Right lung (tissue), 10 donors: ENCODE measurements at places on chromosomes 2 and 18. TPM values are rescaled to one million over a fixed set of nuclear protein-coding genes. Genes with fewer than 3 reads are reported as not detected.

The ABCG5 gene
- polyA plus RNA-seq, result 0.33 TPM

The WDR43 gene
- 46.2 TPM for polyA plus RNA-seq

The CFAP65 gene
- polyA plus RNA-seq, result 0.60 TPM

The FAM210A gene
- 17.6 TPM for polyA plus RNA-seq

The ST6GAL2 gene
- polyA plus RNA-seq, result 3.2 TPM

The ITGB6 gene
- 7.6 TPM for polyA plus RNA-seq

The SERPINB5 gene
- polyA plus RNA-seq, result not detected

The FAM110C gene
- polyA plus RNA-seq, result 4.1 TPM

The GREB1 gene
- 13.2 TPM for polyA plus RNA-seq

The GCKR gene
- polyA plus RNA-seq, result 1.2 TPM

The POTEJ gene
- not detected for polyA plus RNA-seq

- DNase-seq, result no peak
These were observed 94.7 kb upstream of the L3MBTL4 start for GRCh38 chr18:6509417-6509816.

DNA sequence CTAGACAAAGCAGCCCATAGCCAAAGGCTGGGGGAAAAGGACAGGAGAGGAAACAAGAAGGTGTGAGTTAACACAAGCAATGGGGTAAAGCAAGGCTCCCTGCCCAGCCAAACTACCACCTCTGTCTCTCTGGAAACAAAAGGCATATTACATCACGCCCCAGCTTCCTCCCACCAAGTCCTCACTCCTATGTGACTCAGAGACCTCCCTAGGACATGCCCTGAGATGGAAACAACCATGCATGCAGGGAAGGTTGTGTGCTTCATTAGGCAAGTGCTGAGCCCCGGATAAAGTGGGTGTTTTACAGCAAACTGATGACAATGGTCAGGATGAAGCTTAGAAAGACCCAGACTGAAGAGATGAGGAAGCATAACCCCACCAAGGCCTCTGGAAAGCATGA, 9.0 kb upstream of the ATRAID start:
- no peak for DNase-seq

DNA sequence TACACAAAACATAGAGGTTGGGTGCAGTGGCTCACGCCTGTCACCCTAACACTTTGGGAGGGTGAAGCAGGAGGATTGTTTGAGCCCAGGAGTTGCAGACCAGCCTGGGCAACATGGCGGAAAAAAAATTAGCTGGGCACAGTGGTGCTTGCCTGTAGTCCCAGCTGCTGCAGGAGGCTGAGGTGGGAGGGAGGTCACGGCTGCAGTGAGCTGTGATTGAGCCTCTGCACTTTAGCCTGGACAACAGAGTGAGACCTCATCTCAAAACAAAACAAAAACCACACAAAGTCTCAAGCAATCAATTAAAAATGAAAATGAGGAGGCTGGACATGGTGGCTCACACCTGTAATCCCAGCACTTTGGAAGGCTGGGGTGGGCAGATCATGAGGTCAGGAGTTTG, 4.9 kb downstream of the NOP58 start:
- no peak for DNase-seq

DNA sequence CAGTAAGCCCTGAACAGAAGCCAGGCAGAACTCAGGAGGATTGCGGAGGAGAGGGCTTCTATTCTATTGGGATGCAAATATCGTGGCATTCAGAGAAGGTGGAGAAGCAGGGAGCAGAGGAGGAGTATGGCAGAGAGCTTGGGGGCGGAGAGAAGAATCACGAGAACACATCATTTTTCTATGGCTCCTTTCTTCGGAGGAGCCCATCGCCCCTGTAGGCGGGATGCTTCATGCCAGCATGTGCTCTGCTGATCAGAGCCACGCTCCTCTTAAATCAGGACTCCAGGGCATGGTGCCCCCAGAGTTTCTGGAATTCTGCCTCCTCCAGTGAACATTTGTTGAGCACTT, 71.1 kb downstream of the CIB4 start:
- no peak for DNase-seq

DNA sequence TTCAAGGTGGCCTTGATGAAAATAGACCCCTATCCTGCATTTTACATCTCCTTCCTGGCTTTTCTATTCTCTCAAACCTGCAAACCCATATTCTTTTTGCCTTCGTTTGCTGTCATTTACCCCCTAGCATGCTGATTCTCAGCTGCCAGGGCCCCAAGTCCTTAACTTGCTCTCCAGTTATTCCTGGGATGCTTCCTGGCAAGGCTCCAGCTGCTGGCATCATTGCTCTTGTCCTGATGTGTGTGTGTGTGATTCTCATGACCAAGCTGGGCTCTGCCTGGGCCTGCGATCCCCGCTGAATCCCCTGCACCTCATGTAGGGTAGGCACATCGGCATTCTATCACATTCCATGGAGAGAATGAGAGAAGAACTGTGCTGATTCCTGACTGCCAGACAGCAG, 11.9 kb downstream of the NPAS2 start:
- DNase-seq, result no peak

DNA sequence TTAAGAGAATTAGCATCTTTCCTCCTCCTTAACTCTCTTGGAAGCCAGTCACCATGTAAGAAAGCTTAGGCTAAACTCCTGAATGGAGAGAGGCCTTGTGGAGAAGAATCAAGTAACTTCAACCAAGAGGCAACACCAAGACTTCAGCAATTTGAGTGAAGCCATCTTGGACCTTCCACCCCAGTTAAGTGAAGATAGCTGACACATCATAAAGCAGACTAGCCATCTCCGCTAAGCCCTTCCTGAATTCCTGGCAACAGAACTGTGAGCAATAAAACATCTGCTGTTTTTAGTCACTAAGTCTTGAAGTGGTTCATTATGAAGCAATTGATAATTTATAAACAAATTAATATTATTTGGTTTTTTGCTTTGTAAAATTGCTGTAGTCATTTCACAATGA, 1.5 kb upstream of the ZNF397 start:
- DNase-seq, result no peak

DNA sequence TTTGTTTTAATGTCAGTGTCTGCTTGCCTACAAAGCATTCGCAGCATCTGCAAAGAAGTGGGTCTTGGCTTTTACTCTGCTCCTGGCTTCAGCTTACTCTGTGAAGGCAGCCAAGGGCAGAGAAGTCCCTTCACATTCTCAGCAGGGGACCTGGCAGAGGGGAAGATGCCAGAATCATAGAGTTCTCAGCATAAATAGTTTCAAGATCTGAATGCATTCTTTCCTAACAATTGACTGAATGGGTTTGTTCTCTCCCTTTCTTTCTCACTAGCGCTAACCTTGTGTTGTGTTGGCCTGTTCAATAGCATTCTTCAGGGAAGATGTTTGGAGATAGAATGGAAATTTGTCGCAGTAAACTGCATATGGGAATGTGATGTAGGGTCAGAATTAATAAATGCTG, 106.9 kb downstream of the FARSB start:
- peak; percentile 38 for DNase-seq

- DNase-seq, result no peak
These were observed 79.2 kb upstream of the HPCAL1 start for GRCh38 chr2:10223471-10223870.

GRCh38 chr18:55322178-55322735, 265.7 kb downstream of the TCF4 start:
- peak; percentile 94 for DNase-seq

GRCh38 chr2:26076001-26076587, 42.2 kb downstream of the RAB10 start:
- DNase-seq, result no peak

DNA sequence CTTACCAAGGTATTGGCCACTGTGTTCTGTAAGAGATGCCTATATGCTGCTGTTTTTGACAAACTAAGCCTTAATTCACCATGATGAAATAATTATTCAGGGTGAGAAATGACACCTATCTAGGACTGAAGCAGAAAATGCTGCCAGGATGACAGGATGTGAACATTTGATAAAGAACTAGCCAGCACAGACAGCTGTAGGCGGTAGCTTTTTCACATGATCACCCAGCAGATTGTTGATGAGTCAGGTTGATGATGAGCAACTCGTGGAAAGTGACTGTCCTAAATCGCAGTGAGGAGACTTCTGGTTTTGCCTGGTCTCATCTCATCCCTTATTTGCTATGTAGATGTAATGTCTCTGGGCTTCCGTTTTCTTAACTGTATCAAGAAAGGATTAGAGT, 144.1 kb downstream of the PRPF40A start:
- no peak for DNase-seq

DNA sequence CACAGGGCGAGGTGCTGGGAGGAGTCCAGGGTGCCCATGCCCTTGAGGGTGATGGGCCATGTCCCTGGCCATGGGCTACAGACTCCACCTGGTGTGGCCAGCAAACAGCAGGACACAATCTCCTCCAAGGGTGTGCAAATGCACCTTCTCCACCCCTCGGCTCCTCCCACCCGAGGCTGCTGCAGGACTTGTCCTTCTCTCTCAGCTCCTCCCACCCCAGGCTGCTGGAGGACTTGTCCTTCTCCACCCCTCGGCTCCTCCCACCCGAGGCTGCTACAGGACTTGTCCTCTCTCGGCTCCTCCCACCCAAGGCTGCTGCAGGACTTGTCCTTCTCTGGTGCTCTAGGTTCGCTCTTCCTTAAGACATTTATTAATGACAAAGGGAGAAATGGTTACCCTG, 57.3 kb upstream of the SNTG2 start:
- DNase-seq, result no peak

DNA sequence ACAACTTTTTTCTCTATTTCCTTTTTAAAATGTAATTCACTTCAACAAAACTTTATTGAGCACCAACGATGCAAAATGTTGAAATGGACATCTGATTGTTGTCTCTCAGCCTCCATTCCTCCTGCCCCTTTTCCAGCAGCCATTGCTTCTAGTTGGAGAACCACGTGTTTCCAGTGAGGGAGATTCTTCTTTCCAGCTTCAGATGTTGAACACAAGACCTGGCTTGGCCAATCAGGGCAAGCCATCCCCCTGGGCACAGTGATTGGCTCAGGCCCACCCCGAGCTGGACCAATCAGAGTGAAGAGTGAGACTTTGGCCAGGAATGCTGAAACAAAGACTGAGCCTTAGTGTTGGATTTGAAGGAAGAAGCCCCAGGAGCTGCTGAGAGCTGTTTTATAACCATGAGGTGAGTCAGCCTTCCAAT, 59.0 kb downstream of the E2F6 start:
- DNase-seq, result no peak

- DNase-seq, result peak; percentile 87
These were observed 4.3 kb downstream of the IGFBP5 start for GRCh38 chr2:216690853-216691741.

- DNase-seq, result no peak
These were observed 6.2 kb upstream of the ANXA4 start for GRCh38 chr2:69735686-69736085.

- DNase-seq, result no peak
These were observed 162.0 kb downstream of the RTP5 start for GRCh38 chr2:242031481-242032019.

DNA sequence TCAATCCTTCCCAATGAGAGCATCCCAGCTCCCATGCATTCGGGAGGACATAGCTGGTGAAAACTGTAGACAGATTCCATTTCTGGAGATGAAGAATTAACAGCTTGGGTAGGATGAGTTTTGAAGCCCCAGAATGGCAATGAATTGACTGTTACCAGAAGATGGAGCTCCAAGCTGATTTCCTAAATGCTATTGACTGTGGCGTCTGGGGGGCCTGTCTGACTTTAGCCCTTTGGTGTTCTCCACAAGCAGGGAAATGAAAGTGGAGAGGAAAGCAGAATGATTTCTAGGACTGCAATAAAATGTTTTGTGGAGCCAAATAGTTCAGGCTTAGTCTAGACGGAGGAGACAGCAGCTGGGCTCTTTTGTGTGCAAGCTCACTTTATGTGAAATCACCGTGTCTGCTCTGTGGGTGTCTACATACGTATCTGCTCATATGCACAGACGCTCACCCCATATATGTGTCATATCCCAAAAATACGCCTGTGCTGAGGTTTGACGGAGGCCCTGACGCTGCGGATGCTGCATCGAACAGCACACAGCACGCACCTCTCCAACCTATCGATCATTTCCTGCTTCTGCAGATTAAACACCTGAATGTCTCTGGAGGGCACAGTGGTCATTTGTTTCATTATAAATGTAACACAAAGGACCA, 166.4 kb upstream of the PXDN start:
- DNase-seq, result peak; percentile 30

- no peak for DNase-seq
These were observed 519.5 kb downstream of the PIK3C3 start for GRCh38 chr18:42474577-42474976.

DNA sequence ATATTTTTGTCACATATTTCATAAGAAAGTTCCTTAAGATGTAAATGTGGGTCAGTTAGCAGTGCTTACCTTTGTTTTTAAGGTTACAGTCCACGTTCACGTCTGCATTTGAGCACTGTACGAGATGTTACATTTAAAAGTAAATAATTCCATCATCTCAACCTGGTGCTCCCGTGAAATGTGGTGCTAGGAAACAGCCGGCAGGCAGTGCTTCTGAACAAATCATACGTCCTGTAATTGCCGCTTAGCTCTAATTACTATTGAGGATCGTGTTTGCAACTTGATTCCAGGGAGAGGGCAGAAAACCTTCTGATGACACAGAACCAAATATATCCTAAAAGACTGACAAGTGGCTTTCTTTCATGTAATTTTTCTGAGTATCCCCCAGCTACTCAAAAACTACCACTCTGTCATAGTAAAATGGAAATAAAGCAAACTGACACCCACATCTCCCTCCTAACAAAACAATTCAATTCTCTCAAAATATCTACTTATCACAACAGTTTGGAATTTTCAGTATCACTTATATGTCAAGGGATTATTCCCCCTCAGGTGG, 297.8 kb upstream of the SESTD1 start:
- DNase-seq, result no peak

GRCh38 chr2:239910851-239911640, 114.1 kb downstream of the NDUFA10 start:
- no peak for DNase-seq

GRCh38 chr2:120287183-120288015, 34.7 kb downstream of the RALB start:
- DNase-seq, result no peak

GRCh38 chr2:129777146-129777545, 202.3 kb upstream of the RAB6C start:
- no peak for DNase-seq

GRCh38 chr2:216130346-216130971, 21.3 kb downstream of the XRCC5 start:
- DNase-seq, result no peak

- peak; percentile 98 for DNase-seq
These were observed at the start of gene BUB1 for GRCh38 chr2:110677530-110678456. Gene BUB1, minus strand, starts transcription at chr2:110678063. Its CDS starts 68 bp downstream, at chr2:110677995.
